ENCODE measurements at places on chromosomes 5 and 9.

DNA sequence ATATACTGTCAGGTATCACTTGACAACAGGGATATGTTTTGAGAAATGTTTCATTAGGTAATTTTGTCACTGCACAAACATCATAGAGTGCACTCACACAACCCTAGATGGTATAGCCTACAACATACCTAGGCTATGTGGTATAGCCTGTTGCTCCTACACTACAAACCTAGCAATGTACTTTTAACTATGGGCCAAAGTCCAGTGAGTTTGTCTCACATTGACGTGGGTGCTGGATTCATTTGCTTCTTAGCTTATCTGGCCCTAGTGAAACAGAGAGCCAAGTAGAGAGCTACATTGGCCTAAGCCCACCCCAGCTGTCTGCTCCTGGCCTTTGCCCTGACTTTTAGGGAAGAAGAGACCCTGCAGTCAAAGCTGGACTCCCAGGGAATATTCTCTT is 180.7 kb upstream of the EGFLAM start:
- no peak for DNase-seq

GRCh38 chr5:140219068-140219991 is 44.3 kb downstream of the CYSTM1 start:
- no peak for DNase-seq

GRCh38 chr5:124199893-124200292 is 546.5 kb downstream of the ZNF608 start:
- DNase-seq, result no peak

DNA sequence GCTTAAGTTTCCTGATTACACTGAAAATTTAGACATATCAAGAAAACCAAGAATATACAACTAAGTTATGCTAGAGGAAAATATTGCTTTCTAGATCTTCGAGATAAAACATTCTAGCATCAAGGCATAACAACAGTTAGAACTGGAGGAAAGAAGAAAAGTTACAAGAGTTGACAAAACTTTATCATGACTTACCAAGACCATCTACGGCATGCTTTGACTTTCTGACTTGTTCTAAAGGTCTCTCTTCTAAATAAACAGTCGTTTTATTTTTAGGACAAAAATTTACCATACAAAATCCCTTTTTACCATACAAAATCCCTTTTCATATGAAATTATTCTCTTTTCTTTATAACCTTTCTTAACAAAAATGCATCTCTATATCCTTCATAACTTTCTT is 1110.1 kb upstream of the CDH10 start:
- no peak for DNase-seq

DNA sequence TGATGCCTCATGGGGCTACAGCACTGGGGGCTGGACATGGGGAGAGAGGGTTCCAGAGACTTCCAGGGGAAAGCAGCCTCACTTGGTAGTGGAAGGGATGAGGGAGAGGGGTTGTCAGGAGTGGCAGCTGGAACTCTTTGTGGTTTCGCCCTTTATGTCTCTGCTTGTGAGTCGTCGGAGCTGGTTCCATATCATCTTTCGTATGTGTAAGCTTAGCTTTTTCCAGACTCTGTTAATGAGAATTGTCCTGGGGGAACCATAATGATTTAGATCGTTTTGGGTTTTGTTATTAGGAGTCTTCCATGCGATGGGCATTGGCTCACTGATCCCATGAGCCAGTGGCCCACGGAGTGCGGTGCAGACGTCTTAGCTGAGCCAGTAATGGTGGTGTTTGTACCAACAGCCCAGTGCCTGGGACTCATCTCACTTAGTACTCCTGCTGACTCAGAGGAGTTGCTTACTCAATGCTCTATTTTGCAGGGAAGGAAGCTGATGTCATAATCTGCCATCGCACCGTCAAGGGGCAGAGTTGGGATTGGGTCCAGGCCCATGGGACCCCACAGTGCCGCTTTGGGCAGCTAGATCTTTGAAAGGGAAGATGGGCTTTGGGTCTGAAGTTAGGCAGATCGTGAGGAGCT is 48.5 kb downstream of the NEK6 start:
- no peak for DNase-seq

- no peak for DNase-seq
These were observed 2.5 kb upstream of the EDF1 start for GRCh38 chr9:136868644-136869043.

- DNase-seq, result no peak
These were observed 4.6 kb downstream of the ISL1 start for GRCh38 chr5:51387884-51388275.
